ENCODE measurements at places on chromosomes 1 and 21. TPM values are rescaled to one million over a fixed set of nuclear protein-coding genes. Genes with fewer than 3 reads are reported as not detected.

The CNKSR1 gene
- 25.0 TPM for total RNA-seq

The LAMC1 gene
- total RNA-seq = 96.9 TPM

The FAM151A gene
- not detected for total RNA-seq

The PTPRU gene
- total RNA-seq = 35.1 TPM

The KLF17 gene
- 0.47 TPM for total RNA-seq

The C1orf53 gene
- total RNA-seq = 2.0 TPM

The ASTN1 gene
- 0.41 TPM for total RNA-seq

The SIPA1L2 gene
- total RNA-seq = 45.5 TPM

- peaks cover 22% of the 10 kb centered on the region for H3K4me1 ChIP-seq
- H3K36me3 ChIP-seq = no peaks in the 10 kb centered on the region
These were observed 3.5 kb upstream of the TTC22 start for GRCh38 chr1:54804471-54805132.

DNA sequence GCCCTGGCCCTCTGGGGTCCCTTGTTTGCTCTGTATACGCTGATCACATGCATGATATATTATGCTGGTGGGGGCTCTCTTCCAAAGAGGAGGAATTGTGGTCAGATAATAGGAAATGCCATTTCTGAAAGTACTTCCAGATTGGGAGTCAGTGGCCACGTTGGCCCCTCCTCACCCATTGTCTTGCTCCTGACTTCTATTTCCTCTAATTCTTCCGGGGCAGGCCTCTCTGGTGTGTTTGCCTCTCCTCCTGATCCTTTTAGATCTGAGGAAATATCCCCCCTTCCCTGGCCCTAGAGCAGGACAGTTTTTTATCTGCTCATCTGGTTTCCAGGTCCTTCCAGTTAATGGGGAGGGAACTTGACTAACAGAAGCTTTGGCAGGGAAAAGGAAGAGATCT is 2.9 kb downstream of the VANGL2 start:
- peaks cover 4% of the 10 kb centered on the region for H3K4me1 ChIP-seq
- peaks cover 21% of the 10 kb centered on the region for H3K27me3 ChIP-seq
- H3K4me3 ChIP-seq = no peak overlapping the region

DNA sequence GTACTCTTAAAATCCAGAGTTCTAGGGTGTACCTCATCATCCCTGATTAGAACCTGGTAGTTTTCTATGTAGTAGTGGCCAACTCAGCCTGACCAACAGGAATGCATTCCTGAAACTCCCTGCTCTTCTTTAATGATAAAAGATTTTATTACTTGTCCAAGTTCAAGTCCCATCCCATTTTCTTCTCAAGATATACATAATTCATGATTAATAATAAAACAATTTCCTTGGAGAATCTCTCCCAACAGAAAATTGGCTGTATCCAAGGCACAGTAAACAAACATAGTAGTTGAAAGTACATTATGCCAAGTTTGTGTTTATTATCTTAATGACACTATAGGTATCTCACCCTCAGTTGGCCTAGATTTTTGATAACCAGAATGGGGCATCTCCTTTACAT is 714.1 kb upstream of the ADAMTS5 start:
- no peak overlapping the region for H3K4me3 ChIP-seq
- H3K27ac ChIP-seq = no peak overlapping the region
- H3K4me1 ChIP-seq = no peaks in the 10 kb centered on the region
- H3K36me3 ChIP-seq = no peaks in the 10 kb centered on the region

DNA sequence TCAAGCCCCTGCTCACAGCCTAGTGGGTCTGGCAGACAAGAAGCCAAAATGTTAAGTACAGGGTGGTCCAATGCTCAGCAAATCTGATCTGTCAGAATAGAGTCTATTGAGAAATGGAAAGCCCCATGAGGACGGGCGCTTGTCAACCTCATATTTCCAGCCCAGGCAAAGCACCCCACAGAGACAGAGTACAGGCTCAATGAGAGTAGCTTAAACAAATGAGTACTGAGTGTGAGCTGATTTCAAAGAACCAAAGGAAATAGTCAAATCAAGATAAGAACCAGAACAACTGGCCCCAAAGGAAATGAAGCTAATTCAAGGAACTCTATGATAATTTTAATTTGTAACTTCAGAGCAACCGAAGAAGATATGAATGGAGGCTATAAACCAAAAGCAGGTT is 44.6 kb upstream of the SLC30A1 start:
- no peak overlapping the region for H3K4me3 ChIP-seq
- H3K27ac ChIP-seq = no peak overlapping the region
- no peaks in the 10 kb centered on the region for H3K36me3 ChIP-seq
- no peaks in the 10 kb centered on the region for H3K27me3 ChIP-seq
- no peak for DNase-seq
- no peaks in the 10 kb centered on the region for H3K4me1 ChIP-seq

DNA sequence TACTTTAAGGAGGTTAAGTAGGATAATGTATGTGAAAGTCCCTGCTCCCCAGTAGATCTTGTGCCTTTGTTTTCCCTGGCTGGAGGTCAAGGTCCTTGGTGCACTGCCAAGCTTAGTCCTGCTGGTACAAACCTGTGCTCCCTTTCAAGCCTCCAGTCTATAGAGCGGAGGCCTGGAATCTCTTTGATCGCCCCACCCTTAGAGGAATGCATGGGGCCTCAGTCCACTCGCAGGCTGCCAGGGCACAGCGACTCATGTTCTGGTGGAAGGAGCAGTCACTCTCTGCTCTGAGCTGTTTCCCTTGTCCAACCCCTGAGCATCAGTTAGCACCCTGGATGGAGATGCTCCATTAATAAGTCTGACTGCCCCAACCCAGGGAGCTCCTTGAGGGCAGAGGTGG is 121.8 kb downstream of the HMGB4 start:
- no peaks in the 10 kb centered on the region for H3K4me1 ChIP-seq
- H3K4me3 ChIP-seq = no peak overlapping the region
- H3K27ac ChIP-seq = no peak overlapping the region
- DNase-seq = no peak

DNA sequence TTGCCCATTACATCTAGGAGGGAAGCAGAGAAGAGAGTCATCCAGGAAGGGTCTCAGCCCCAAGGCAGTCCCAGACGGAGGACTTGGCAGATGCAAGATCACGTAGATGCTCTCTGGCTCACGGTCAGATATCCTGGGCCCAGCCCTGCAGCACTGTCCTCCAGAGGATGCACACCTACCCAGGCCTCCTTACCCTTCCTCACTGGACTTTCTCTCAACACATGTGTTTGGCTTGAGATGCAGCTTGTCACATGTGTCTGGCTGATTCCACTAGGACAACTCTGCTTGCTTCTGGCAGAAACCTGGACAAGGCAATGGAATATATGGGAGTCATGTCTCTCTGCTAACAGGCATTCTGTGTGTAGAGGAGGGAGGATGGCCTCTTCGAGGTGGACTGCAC is 32.4 kb upstream of the POU3F1 start:
- H3K4me3 ChIP-seq = no peak overlapping the region
- H3K27me3 ChIP-seq = peaks cover 14% of the 10 kb centered on the region
- DNase-seq = no peak
- no peaks in the 10 kb centered on the region for H3K36me3 ChIP-seq
- no peak overlapping the region for H3K27ac ChIP-seq

DNA sequence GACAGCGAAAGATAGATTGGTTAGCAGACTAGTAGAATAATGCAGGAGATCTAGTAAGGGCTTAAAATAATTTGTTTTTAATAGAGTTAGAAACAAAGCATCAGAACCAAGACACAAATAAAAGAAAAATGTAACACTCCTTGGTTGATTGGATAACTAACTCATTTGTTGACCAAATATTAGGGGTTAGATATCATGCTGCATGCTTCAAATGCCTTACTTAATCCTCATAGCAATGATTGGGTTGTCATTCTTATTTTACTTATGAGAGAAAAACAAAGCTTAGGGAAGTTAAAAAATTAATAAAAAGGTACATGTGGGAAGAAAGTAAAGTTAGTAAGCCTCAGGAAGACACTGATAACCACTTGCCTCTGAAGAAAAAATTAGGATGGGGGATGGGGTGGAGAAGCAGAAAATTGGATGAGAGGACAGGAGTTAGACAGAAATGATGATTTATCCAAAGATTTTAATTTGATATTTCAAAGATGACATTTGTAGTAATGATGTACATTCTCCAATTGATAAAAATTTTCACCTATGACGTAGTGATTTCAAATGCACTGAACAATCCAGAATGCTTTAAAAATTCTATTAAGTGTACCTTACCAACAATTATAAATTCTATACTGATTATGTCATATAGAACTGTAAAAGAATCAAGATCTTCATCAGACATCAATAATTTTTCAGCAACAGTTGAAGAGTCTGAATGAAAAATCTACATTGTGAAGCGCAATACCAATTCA is 374.7 kb downstream of the COL11A1 start:
- H3K36me3 ChIP-seq = no peaks in the 10 kb centered on the region
- no peak overlapping the region for H3K27ac ChIP-seq
- no peak for DNase-seq
- no peaks in the 10 kb centered on the region for H3K4me1 ChIP-seq

GRCh38 chr1:165047994-165048393 is 308.5 kb downstream of the LMX1A start:
- H3K4me3 ChIP-seq = no peak overlapping the region
- no peaks in the 10 kb centered on the region for H3K36me3 ChIP-seq
- DNase-seq = no peak
- no peaks in the 10 kb centered on the region for H3K4me1 ChIP-seq
- H3K27me3 ChIP-seq = no peaks in the 10 kb centered on the region

GRCh38 chr1:91053630-91054029 is 31.8 kb upstream of the ZNF644 start:
- no peak overlapping the region for H3K4me3 ChIP-seq
- H3K27ac ChIP-seq = no peak overlapping the region
- no peaks in the 10 kb centered on the region for H3K27me3 ChIP-seq
- H3K4me1 ChIP-seq = no peaks in the 10 kb centered on the region
- no peaks in the 10 kb centered on the region for H3K36me3 ChIP-seq

DNA sequence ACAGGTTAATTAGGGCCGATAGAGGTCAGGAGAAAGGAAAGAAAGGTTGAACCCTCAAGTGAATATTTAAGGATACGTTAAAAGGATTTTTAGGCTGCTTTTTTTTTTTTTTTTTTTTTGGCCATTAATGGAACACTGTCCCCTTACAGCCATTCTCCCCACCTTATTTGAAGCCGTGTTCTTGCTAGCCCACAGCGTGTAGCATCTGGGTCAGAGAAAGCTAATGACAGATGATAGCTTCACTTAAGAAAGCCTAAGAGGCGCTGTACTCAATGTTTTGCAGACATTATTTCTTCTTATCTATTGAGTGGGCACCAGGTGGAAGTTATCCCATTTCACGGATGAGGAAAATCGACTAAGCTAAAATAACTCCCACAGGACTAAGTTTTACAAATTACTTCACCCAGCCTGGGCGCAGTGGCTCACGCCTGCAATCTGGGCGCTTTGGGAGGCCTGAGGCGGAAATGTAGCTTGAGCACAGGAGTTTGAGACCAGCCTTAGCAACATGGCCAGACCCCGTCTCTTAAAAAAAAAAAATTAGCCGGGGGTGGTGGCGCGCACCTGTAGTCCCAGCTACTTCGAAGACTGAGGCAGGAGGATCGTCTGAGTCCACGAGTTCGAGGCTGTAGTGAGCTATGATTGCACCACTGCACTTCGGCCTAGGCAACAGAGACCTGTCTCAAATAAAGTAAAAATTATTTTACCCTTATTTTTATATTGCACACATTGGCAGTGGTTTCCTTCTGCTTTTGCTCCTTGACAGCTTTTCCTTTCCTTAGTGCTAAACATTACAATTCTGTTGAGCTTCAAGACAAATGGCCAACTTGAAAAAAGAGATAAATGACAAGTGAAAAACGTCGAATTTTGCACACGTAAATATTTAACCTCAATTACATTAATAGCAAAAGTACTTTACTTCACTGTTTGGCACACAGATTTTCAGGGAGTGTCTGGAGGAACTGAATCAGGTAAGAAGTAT is 1.1 kb upstream of the PHTF1 start:
- peaks cover 9% of the 10 kb centered on the region for H3K36me3 ChIP-seq
- peak overlapping the region; percentile 93 for H3K4me3 ChIP-seq
- peak overlapping the region; percentile 96 for H3K27ac ChIP-seq
- peaks cover 11% of the 10 kb centered on the region for H3K4me1 ChIP-seq

DNA sequence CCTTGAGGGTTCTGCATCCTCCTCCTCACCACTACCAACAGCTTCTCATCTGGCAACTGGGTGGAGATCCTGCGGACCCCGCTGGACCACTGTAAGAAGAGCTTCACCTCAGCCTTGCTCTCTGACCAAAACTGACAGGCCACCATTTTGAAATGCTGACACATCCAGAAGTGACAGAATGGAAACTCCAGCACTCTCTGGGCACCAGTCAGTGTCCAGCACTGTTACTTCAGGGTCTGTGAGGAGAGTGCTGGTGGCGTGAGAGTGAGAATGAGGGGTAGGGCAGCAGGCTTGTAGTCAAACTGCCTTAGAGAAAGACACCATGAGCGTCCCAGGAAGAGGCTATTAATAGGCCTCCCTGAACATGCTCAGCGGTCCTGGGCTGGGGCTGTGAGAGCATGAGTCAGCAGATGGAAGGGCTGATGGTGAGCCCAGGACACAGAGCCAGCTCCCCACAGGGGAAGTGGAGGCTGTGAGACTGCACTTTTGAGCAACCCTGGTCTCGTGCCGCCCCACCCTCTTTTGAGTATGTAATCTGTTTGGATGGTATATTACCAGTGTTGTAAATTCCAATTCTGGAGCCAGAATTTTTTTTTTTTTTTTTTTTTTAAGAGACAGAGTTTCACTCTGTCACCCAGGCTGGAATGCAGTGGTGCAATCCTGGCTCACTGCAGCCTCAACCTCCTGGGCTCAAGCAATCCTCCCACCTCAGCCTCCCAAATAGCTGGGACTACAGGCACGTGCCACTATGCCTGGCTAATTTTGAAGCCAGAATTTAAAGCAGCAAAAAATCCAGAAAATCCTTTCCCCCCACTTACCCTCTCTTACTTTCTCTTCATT is 34.4 kb upstream of the SLC30A1 start:
- peaks cover 21% of the 10 kb centered on the region for H3K4me1 ChIP-seq
- H3K27me3 ChIP-seq = no peaks in the 10 kb centered on the region
- peak; percentile 84 for DNase-seq
- H3K36me3 ChIP-seq = no peaks in the 10 kb centered on the region

GRCh38 chr1:21320410-21321108 is 30.3 kb upstream of the ECE1 start:
- no peak for DNase-seq
- H3K27ac ChIP-seq = peak overlapping the region; percentile 36
- peaks cover 86% of the 10 kb centered on the region for H3K4me1 ChIP-seq
- no peaks in the 10 kb centered on the region for H3K36me3 ChIP-seq
- H3K27me3 ChIP-seq = no peaks in the 10 kb centered on the region

GRCh38 chr1:35350872-35351271 is 82.4 kb downstream of the ZMYM4 start:
- no peaks in the 10 kb centered on the region for H3K36me3 ChIP-seq
- H3K27me3 ChIP-seq = no peaks in the 10 kb centered on the region
- H3K27ac ChIP-seq = no peak overlapping the region
- H3K4me3 ChIP-seq = no peak overlapping the region

DNA sequence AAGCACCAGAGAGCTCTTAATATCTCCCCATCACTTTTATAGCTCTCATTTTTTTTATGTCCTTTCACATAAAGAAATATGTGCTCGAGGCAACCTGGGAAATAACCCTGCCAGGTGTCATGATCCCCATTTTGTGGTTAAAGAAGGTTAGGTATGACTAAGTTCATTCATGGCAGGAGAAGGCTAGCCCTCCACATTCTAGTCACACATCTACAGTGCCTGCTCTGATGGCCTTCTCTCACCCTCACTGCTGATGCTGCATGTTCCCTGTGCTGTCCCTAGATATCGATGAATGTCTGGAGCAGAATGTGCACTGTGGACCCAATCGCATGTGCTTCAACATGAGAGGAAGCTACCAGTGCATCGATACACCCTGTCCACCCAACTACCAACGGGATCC is 187.5 kb downstream of the TPR start:
- H3K27me3 ChIP-seq = no peaks in the 10 kb centered on the region
- peaks cover 8% of the 10 kb centered on the region for H3K4me1 ChIP-seq
- no peak for DNase-seq
- H3K4me3 ChIP-seq = no peak overlapping the region
- H3K36me3 ChIP-seq = peaks cover 5% of the 10 kb centered on the region
- H3K27ac ChIP-seq = no peak overlapping the region
